ENCODE measurements at places on chromosomes 13 and 19.

DNA sequence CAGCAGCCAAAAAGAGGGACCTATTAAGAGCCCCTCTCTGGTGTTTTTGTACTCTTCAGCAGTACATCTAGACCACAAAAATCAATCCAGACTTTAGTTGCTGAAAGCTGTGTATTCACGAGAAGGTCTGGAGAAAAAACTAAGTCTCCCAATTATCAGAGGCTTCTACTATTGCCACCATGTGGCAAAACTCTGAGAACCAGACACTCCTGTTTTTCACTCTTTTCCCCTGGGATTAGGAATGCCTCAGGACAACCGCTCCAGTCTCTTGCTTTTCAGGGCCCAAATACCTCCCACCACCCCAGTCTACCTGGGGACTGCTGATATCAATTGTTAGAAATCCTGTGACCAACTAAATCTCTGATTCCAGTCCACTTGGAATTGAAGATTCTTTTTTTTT, 30.1 kb upstream of the OBI1 start:
- no peak for DNase-seq

GRCh38 chr13:48562296-48563066, 29.6 kb upstream of the RCBTB2 start:
- DNase-seq, result no peak

DNA sequence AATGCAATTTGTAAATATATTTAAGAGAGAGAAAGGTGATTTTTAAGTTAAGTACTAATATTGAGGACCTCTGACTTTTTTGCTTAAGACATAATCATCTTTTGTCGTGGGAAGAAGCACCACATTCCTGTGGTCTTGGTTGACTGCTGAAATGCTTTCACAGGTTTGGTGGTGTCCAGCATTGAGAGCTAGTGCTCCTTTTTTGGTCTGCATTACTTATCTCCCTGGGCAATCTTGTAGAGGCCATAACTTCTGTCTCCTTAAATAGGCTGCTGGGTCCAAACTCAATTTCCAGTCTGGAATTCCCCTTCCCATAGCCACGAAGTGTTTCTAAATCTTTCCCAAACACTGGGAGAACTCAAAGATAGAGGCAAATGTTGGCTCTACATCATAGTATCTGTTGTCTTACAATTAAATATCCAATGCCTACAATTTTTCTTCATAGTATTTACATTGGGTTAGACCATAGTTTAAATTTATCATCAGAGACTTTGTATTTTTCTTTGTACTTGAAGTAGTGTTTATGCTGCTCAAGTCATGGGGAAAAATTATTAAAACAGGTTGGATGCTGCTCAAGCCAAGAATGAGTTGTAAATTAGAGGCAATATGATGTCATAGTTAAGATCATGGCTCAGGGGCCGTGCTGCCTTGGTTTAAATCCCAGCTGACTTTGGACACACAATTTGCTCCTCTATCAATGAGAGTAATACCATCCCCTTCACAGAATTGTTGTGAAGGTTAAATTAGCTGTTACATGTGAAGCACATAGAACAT, 105.6 kb downstream of the POSTN start:
- no peak for DNase-seq

DNA sequence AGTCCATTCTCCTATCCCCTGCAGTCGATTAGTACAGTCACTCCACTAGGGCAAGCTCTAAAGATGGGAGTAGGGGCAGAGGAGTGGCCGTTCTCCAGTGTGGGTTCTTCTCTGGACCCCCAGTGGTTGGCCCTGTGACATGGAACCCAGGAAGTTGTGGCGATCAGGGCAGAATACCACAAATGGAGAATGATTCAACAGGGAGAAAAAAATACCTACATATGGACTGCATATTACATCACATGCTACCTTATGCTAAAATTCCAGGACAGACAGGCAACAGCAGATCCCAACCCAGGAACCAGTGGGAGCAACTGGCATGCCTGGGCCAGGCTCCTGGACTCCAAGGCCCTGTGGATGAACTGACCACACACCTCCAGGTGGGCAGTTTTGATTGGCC, 20.4 kb downstream of the POU2F2 start:
- DNase-seq, result no peak

GRCh38 chr19:53147645-53148044, 11.2 kb downstream of the ZNF347 start:
- DNase-seq, result no peak

GRCh38 chr19:38952395-38953165, 21.8 kb downstream of the MRPS12 start:
- no peak for DNase-seq

DNA sequence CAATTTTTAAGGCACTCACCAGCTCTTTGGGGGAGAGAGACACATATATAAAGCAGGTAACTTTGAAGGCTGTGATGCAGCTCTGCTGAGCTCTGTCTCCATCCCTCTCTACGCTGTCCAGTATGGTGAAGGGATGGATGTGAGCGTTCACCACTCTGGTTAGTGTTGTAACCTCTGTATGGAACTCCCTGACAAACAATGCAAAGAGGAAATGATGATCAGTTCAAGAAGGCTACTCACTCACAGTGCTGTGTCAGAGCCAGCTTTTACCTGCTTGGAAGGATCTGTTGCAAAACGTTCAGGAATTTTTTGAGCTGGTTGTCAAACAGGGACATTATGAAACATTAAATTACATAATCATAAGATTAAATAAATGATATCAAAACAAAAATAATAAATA, 90.8 kb upstream of the SLC10A2 start:
- DNase-seq, result no peak

DNA sequence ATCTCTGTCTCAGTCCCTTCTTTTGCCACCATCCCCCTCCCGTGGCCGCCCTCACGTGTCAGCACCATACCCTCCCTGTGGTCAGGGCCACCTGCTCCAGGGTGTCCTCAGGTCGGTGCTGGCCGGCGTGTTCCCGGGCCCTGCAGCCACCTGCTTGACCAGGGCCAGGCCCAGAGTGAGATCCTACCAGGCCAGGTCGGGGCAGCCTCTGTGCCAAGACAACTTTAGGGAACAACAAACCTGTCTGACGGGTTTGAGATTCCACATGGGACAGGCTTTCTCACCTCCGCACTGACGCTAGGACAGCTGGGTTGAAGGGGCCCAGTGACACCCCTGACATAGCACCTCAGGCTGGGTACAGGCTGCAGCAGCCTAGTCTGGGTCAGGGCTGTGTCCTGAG, 7.5 kb upstream of the SBNO2 start:
- DNase-seq, result no peak

- DNase-seq, result no peak
These were observed at the start of gene FXYD3 for GRCh38 chr19:35115177-35115951. TSS of gene FXYD3 (plus strand) at chr19:35115823. CDS start at chr19:35119377, 3,554 bp downstream.

- DNase-seq, result no peak
These were observed 151.3 kb downstream of the PTPRS start for GRCh38 chr19:5189318-5189607.

DNA sequence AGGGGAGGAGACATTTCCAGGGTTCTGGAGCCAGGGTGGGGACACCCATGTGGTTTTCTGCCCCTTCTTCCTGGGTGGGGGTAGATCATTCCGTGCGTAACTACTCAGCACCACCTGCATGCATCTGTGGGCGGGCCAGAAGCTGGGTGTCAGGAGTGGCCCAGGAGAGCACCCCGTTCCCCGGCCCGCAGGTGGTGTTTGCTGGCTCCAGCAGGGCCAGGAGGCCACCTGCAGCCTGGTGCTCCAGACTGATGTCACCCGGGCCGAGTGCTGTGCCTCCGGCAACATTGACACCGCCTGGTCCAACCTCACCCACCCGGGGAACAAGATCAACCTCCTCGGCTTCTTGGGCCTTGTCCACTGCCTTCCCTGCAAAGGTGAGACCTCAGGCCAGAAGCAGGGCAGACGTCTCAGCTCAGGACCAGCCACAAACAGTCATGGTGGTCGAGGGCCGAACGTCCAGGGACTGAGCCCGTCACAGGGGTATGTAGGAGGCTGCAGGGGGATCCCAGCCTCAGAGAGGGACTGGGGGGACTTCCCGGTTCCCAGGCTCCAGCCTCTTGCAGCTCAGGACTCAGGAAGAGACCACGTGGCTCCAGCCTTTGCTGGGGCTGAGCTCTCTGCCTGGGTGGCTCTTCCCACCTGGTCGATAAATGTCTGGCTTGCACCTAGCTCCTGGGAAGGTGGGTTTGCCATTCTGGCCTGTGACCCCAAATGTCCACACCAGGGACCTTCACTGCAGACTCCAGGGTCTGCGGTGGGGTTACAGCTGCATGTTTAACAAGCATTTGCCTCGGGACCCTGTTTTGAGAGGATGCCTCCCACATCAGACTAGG, 1.6 kb downstream of the FSTL3 start:
- no peak for DNase-seq

DNA sequence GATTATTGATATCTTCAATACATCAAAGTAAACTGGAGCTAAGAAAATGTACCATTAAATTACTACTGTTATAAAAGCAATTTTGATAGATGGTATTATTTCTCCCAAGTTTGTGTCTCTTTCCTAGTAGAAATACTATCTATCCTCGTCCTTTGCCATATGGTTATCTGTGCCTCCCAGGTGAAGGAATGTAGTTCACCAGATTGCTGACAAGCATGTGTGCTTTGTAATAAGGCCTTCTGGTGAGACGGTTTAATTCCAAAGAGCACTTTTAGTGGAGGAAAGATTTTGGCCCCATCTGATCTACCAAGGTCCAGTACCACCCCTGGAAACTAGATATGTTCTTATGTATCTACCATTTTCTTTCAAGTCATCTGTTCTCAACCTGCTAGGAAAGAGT, 243.6 kb downstream of the DLEU7 start:
- no peak for DNase-seq

DNA sequence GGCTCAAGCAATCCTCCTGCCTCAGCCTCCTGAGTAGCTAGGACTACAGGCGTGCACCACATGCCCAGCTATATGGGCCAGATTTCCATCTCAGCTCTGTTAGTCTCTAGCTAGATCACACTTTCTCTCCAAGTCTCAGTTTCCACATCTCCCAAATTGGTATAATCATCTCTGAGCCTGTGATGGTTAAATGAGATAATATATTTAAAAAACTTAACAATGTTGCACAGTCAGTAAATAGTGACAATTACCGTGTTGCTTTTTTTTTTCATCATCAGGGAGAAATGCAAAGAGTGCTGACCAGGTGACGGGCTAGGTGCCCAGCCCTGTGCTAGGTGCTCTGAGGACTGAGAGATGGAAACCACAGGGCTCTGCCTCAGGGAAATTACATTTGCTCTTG, 36.9 kb upstream of the C19orf12 start:
- DNase-seq, result no peak

GRCh38 chr19:3880471-3881271, at the start of gene ATCAY:
TSS of gene ATCAY (plus strand) at chr19:3880685. CDS start at chr19:3885768, 5,083 bp downstream.
- no peak for DNase-seq

GRCh38 chr19:4172861-4173473, 9.4 kb downstream of the SIRT6 start:
- DNase-seq, result peak; percentile 18

DNA sequence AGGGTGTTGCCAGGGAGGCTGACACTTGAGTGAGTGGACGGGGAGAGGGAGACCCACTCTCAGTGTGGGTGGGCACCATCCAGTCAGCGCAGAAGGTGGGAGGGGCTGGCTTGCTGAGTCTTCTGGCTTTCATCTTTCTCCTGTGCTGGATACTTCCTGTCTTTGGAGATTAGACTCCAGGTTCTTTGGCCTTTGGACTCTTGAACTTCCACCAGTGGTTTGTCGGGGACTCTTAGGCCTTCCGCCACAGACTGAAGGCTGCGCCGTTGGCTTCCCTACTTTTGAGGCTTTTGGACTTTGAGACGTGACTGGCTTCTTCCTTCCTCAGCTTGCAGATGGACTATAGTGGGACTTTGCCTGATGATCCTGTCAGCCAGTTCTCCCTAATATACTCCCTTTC, 4.3 kb upstream of the LENG8 start:
- DNase-seq, result no peak

GRCh38 chr13:46665633-46666482, 112.9 kb downstream of the LRCH1 start:
- DNase-seq, result no peak

DNA sequence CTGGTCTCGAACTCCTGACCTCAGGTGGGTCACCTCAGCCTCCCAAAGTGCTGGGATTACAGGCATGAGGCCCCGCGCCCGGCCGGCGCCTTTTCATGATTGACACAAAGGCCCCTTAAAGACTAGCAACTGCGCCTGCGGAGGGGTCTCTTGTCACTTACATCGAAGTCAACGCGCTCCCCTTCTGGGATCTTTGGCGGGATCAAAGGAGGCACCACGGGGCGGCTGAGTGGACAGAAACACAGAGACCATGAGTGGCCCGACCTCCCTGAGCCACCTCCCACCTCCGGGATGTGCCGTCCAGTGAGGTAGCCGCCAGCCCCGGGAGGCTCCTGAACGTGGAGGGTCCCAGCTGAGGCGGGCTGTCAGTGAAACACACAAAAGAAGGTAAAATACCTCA, 7.3 kb downstream of the TNNT1 start:
- no peak for DNase-seq

GRCh38 chr13:32257649-32258048, 57.5 kb downstream of the ZAR1L start:
- DNase-seq, result no peak

DNA sequence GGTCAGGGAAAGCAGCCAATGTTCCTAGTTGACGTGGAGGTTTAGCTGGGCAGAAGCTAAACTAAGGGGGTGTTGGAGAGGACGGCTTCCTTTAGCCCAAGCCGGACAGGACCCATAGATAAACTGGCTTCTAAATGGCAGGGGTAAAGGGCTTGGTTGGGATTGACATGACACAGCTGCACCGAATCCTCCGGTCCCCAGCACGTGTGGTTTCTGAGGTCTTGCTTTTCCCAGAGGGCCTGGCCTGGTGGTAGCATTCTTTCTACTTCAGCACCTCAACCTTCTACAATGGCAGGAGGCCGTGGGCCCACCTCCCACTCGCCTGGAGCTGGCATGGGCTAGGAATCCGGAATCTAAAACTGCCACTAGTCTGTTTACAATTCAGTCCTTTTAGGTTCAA, 163.0 kb downstream of the FGF9 start:
- DNase-seq, result no peak

- no peak for DNase-seq
These were observed 52.7 kb downstream of the TSC22D1 start for GRCh38 chr13:44523146-44524015.
